ENCODE measurements at places on chromosomes 4 and X.

DNA sequence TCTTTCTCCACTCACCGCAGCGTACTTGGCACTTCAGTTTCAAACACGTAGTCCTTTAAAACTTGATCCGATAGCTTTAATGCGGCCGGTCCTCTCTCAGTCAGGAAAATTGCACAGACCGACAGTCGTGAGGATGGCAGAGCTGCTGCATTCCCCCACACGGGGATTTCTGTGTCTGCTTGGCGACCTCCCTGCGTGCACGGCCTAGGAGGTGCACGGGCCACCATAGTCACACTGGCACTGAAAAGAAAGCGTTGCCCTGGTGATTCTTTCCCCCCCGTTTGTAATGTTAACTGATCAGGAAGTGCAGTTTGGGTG, 10.3 kb downstream of the AKAP17A start:
- DNase-seq: no peak

DNA sequence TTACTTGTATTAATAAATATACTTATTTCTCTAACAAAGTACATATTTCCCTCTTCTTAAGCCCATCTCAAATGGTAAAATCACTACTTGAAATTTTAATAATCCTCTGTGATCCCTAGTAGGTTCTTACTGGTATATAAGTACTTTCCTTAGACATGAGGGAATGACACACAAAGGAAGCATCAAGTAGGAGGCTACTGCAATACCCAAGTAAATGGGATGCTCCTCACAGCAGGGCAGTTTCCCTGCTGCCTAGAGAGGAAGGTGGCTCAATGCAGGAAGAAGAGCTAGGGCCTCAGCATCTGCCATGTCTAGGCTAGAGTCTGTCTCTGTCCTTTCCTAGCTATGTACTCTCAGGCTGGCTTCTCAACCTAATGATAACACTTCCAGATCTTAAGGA, 122.1 kb upstream of the DIPK2B start:
- DNase-seq: no peak

DNA sequence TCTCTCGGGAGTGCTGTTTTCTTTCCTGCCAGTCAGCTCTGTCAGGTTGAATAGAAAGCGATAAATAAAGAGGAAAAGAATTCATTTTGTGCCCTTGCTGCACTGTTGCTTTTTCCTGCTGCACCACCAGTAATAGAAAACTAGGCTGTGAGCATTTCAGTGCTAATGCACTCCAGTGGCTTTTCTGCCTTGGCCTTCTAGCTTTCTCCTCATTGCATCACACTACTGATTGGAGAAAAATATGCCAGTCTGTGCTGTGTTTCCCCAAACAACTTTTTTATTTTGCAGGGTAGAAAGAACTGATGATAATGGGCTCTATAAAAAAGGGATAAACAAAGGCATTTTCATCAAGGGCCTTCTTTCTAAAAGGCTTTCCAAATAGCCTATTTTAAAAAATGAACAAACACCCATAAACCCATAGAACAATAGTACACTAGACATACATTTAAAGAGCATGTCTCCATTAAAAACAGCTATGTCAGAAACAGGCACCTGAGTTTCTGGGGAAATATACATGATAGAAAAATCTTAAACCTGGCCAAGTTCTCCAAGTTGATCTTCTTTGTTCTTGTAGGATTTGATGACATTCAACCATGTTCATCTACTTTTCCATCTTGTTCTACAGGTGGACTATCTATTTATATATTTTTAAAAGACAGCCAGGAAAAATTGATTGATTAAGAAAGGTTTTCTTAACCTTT, 86.3 kb downstream of the GPRIN3 start:
- no peak for DNase-seq

GRCh38 chr4:119536572-119537528, 91.8 kb downstream of the PDE5A start:
- DNase-seq: no peak

DNA sequence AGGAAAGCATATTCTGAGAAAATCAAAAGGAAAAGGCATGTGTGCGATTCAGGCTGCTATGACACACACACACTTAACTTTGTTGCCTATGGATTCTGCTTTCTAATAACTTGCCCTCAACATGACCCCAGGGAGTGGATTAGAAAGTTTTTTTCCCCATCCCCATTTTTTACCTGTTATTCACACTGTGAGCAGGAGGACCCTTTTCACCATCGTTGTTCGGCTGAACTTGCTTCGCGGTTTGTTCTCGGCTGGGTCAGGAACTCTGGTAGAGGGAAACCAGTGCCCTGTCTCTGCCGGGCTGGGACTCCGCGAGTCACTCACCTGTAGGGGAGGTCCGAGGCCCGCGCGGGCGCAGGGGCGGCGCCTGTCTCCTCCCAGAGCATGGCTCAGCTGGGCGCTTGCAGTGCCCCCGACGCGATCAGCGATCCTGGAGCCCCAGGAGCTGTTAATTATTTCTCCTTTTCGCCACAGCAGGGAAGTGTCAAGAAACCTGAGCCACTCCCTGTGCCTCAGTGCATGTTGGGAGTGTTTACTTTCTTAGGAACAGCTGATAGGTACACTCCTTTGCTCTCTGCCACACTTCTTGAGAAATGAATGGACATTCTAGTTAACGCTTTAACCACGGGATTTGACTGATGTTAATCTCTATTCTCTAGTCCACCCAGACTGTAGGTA, at the start of gene RASSF6:
Gene RASSF6, minus strand, starts transcription at position 322 of the 678 bp plus-strand sequence. CDS start 8,641 bp downstream, outside the sequence.
- DNase-seq: no peak

DNA sequence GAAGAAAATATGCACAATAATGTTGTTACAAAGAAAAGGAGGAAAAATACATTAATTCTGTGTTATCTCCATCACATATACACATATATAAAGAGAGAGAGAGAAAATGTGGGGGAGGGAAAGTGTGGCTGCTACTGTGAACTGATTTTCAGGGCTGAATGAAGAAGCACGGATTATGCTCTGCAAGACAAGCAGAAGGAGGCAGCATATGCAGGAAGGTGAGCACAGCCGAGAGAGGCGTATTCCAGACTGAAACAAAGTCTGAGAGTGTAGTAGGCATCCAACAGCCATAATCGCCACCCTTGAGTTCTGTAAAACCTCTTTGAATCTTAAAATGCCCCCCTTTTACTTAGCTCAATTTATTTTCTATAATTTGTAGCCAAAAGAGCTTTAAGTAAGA, 1081.8 kb upstream of the GRID2 start:
- no peak for DNase-seq

DNA sequence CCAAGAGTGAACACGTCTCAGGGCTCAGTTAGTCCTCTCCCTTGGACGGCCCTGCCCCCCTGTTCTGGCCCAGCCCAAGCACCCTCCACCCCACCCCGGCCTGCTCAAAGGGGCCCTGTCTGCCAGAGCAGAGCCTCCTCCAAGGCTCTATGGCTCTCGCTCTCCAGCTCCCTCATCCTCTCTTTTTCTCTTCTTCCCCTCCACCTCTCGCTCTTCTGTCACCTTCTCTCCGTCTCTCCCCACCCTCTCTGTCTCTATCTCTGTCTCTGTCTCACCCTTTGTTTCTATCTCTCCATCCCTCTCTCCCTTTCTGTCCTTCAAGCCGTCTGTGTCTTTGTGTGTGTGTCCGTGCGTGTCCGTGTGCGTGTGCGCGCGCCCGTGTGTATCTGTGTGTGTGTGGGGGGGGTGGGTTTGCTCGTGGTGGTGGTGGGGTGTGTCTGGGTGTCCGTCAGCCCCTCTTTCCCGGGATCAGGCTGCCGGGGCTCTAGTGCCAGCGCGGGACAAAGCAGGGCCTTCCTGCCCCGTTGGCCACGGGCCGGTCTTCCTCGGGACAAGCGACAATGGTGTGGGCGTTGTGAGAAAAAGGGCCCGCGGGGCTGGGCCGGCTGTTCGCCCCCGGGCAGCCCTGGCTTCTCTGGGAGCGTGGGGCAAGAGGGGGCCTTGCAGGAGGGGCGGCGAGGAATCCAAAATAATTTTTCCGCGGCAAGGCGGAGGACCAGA, 8.7 kb downstream of the FRG2 start:
- no peak for DNase-seq

DNA sequence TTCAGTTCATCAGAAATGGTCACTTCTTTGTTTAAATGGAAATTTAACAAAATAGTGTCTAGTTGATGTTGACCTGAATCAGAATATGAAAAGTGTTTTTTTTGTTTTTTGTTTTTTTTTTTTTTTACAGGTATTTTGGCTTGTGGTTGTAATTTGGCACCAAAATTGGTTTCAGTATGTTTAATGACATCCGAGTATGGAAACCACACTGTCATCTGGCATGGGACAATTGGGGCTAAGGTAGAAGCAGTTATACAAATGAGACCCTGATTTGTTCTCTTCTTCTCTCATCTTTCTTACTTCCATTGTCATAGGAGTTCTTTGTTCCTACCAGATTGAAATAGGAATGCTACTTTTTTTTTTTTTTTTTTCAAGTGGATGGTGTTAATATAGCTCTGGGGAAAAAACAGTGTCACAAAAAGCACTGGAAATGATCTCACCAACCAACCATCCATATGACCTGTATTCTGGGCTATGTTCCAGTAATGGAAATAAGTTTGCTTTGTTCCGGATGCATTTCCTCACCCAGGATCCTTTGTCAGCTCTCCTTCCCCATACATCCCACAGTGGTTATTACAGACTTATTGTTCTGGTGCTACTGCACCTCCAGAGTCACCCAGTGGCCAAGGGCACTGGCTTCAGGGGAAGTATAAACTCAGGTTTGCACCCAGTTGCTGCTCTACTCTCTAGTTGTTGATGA, 95.8 kb downstream of the ATXN3L start:
- no peak for DNase-seq

GRCh38 chrX:41956027-41956426, 32.7 kb upstream of the CASK start:
- DNase-seq: no peak

DNA sequence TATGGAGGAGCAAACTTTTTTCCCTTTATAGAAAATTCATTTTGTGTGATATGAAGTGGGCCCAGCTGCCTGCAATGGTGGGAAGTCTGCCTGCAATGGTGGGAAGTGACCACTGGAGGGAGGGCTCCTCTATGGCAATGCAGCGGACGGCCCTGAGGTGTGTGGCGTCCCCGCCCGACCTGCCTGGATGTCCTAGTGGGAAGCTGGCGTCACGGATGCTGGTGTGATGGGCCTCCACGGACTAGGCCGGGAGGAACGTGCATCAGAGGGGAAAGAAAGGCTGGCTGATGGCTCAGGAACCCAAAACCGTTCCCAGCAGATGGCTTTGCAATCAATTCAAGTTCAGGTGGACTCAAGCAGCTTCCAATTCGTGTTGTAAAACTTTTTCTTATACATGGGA, 177.9 kb downstream of the AFAP1 start:
- peak; percentile 38 for DNase-seq

GRCh38 chr4:40065010-40065409, 8.4 kb downstream of the N4BP2 start:
- no peak for DNase-seq

DNA sequence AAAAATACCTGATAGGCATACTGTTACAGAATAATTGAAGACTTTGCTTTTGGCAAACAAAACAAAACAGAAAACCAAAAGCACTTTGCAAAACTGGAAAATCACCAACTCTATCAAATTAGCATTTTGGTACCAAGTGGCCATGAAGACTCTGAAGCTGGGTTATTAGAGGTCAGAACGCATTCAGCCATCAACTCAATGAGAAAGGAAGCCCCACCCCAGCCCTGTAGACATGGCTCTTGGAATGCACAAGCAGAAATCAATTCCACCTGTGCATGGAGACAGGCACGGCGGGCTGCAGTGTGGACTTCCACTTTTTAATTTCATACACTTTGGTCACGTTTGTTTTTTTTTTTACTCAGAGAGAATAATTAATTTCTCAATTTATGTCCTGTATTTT, 93.6 kb upstream of the DHX15 start:
- DNase-seq: no peak

All from central memory CD4-positive, alpha-beta T cell (primary cell).